Fibroblast of skin of back (primary cell): ENCODE measurements at places on chromosomes 4 and X.

GRCh38 chrX:73992019-73992418 is 312.0 kb upstream of the ZCCHC13 start:
- DNase-seq = no peak

DNA sequence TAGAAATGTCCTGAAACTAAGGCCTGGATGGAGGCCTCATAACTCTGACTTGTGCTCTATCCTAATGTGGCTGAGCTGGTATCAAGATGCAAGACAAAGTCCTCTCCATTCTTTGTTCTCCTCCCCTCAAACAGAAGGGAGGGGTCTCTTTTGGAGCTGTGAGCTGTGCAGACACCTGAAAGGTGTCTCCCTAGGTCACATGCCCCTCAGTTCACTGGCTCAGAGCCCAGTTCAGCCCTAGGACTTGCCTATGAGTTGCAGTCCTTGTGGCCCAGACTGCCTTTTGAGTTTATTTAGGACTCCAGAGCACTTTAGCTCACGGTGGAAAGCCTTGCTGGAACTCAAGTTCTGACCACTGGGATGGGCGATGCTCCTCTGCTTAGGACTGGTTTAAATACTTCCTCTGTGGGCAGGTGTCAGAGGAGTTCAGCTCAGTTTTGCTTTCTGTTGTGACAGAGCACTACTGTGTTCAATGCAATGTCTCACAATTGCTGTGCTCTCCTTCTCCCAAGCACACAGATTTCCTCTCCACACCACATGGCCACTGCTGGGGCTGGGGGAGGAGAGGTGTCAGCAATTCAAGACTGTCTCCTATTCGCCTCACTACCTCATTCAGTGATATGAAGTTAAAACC is 84.8 kb upstream of the ZNF827 start:
- no peak for DNase-seq

DNA sequence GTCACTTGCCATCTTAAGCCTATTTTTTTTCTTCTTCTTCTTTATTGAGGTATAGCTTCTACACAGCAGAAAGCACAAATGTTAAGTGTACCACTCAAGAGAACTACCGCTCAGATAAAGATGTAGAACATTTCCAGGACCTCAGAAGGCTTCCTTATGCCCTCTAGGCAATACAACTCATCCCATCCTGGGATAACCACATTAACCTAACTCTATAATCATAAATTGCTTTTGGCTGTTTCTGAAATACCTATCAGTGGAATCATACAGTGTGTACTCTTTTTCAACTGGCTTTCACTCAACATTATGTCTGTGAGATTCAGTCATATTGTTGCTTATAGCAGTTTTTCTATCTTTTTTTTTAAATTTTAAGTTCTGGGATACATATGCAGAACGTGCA is 51.7 kb downstream of the ARFIP1 start:
- peak; percentile 4 for DNase-seq

GRCh38 chrX:148905400-148905799 is 405.0 kb downstream of the AFF2 start:
- DNase-seq = no peak

GRCh38 chr4:6855692-6856297 is 53.8 kb upstream of the TBC1D14 start:
- DNase-seq = peak; percentile 82

- DNase-seq = peak; percentile 54
Measured at GRCh38 chr4:150323406-150324325, 245.4 kb downstream of the DCLK2 start.

GRCh38 chr4:18209448-18209847 is 187.9 kb upstream of the LCORL start:
- no peak for DNase-seq

- no peak for DNase-seq
Measured at GRCh38 chr4:11480683-11481082, 52.0 kb upstream of the HS3ST1 start.

DNA sequence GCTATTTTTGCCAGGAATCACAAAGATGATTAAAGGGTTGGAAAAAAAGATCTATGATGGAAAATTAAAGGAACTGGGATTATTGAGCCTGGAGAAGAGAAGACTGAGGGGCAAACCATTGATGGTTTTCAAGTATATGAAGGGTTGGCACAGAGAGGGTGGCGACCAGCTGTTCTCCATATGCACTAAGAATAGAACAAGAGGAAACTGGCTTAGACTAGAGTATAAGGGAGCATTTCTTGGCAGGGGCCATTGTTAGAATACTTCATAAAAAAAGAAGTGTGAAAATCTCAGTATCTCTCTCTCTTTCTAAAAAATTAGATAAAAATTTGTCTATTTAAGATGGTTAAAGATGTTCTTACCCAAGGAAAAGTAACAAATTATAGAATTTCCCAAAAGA is 75.1 kb downstream of the NPNT start:
- no peak for DNase-seq

GRCh38 chrX:119755981-119756533 is 2.3 kb upstream of the SOWAHD start:
- DNase-seq = no peak

- DNase-seq = no peak
Measured at GRCh38 chr4:77355731-77356130, 198.7 kb downstream of the CCNG2 start.

DNA sequence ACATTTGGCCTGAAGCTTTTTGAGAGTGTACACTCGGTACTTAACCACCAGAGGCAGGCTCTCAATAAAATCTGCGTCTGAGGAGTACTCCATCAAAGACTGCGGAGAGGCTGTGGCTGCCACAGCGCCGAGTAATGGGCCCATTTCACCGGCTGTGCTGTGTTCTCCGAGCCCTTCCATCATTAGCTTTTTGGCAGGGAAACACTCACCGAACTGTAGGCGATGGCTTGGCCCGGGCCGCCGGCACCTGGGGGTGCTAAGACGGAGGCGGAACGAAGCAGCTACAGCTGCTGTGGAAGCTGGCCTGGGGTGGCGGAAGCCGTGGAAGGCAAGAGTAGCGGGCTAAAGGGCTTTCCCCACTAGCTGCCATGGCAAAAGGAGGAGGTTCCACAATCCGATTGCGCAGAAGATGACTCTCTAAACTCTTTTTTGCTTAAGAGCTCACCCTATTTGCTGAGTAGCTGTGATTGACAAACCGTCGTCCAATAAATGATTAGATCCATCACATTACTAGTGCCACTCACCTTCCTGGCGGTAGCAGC is 48.5 kb upstream of the PABPC1L2A start:
- no peak for DNase-seq

DNA sequence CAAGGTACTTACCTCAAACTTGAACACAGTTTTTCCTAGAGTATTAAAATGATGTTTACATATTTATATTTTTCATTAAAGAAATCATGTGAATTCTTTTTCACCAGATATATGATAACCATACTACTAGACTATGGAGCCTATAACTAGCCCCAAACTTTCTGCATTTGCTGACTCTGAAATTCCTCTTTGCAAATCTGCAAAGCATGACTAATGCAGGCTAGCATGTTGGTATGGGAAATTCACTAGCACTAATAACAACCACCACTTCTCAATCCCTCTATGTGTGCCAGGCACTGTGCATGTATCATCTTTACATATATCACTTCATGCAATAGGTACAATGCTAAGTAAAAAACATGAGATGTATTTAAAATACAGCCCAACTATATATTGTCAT is 51.1 kb downstream of the SLC10A7 start:
- peak; percentile 32 for DNase-seq

DNA sequence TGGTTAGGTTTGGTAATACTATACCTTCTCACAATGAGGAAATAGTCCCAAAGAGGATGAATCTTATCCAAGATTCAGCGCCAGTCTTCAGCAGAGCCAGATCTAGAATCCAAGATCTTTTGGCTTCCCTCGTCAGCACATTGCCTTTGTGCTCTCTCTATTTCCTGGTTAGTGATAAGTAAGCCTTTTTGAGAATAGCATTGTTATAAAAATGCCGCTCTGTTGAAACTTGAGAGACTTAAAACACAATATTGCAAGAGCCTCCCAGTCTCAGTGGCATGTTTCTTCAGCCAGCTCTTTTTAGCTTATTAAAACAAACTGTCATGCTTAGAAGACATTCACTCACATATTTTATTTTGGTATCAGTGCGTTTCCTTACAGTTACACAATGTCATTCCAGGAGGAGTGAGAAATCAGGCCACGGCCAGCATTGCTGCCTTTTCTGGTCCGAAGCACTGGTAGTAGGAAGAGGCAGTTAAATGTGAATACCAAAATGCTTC is 141.4 kb downstream of the KLHL8 start:
- DNase-seq = peak; percentile 78

- no peak for DNase-seq
Measured at GRCh38 chrX:134683351-134684005, 25.2 kb upstream of the PLAC1 start.

DNA sequence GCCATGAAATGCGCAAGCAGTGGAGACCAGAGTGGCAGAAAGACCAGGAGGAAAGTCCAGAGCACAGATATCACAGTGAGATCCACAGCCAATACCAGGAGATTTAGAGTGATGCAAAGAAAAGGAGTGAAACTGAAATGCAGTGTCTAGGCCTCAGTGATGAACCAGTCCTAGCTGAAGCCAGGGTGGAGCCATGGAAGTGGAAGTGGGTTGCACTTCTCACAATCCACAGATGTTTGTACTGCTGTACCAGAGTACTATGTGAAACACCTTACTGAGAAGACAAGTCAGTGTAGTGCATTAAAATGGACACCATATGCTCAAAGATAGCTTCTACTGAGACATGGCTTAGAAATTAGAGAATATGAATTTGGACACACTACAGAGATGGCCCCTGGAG is 403.3 kb downstream of the HNRNPD start:
- no peak for DNase-seq

GRCh38 chr4:94452476-94453371 is 982 bp downstream of the PDLIM5 start:
- DNase-seq = peak; percentile 87

- peak; percentile 3 for DNase-seq
Measured at GRCh38 chrX:102085706-102086105, 39.8 kb upstream of the TCEAL2 start.

GRCh38 chrX:97045470-97045869 is 161.8 kb downstream of the RPA4 start:
- no peak for DNase-seq

DNA sequence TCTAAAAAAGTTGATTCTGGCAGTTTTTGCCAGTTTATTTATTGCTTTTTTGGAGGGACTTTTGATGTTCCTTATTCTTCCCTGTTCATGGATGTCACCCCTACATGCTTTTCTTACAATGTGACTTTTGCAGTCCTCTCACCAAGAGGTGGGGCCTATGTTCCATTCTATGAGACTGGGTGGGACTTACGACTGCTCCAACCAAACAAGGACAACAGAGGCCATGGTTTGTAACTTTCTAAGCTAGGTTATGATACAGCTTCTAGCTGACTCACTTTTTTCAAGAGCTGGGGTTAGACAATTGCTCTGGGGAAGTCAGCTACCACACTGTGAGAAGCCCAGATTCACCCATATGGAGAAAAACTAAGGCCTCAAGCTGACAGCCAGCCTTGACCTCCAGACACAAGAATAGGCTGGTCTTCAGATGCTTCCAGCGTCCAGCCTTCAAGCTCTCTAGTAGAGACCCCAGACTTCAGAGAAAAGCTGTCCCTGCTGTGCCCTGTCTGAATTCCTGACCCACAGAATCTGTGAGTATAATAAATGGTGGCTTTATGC is 39.5 kb downstream of the ENOPH1 start:
- peak; percentile 73 for DNase-seq

GRCh38 chrX:68838571-68838910 is 9.7 kb downstream of the EFNB1 start:
- DNase-seq = no peak

GRCh38 chrX:9912351-9913145 is 54.6 kb upstream of the CLDN34 start:
- no peak for DNase-seq
